Activated CD4-positive, alpha-beta T cell treated with anti-CD3 and anti-CD28 coated beads for 36 hours (primary cell): ENCODE measurements at places on chromosomes 3 and 15.

GRCh38 chr3:52006017-52006819 is 10.5 kb upstream of the RPL29 start:
- DNase-seq, result no peak

DNA sequence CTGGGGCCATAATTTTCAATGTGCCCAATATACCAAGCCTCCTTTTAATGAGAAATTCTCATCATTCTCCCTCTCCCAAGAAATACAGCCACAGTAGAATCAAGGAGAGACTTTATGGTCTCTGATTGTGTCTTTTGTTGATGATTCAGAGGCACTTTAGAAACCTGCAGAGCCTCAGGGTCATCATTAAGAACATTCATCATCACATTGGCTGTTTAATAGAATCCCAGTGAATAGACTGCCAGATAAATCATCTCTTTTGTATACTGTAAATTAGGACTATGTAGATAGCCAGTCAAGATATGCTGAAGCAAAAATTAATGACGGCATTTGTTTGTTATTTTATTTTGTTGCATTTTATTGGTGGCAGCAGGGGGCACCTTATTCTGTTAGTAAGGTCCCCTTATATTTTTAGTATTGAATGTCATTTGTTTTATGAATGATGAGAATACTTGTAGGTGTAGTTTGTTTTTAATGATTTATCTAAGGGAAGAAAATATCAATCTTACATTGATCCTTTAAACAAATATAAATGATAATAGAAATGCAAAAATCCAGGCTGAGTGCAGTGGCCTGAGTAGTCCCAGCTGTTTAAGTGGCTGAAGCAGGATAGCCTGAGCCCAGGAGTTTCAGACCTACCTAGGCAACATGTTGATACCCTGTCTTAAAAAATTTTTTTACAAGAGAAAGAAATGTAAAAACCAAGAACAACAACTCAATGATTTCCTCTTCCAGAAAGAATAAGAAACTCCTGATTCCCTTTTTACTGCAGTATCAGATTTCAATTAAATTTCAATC is 138.8 kb downstream of the ZBBX start:
- DNase-seq, result no peak

DNA sequence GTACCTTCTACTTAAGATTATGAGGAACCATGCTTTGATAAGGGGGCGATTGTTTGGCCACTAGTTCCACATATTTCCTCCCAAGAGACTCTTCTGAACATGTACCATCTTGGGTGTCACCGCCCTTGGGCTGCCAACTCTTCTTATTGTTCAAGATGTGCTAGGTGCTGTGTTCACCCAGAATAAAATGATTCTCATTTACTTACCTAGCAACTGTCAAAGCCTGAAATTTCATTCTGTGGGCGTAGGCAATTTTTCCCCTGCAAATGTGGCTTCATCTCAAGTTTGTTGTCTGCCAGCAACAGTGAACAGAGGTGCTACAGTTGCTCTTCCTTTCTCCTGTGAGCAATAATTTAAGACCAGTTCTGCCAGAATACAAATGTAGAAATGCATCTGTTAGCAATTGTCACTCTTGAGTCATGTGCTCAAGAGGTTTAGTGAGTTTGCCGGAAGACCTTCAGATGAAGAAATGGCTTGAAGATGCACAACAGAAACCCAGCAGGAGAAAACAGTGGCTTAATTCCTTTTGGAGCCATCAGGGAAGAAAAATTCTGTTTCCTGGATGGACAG is 41.3 kb upstream of the RARB start:
- DNase-seq, result no peak

GRCh38 chr3:156449710-156450574 is 105.0 kb downstream of the SSR3 start:
- DNase-seq, result no peak
